NCI-H1694 treated with DMSO at 0.1 percent for 48 hours (cell line): ENCODE measurements at places on chromosomes 7 and 10.

- DNase-seq: no peak
Measured at GRCh38 chr7:77258014-77258413, 58.4 kb upstream of the FGL2 start.

GRCh38 chr10:64952042-64952441, 1430.8 kb downstream of the REEP3 start:
- DNase-seq: no peak

GRCh38 chr7:123624527-123625183, 23.0 kb downstream of the ASB15 start:
- DNase-seq: no peak

GRCh38 chr7:64990216-64990615, 620 bp downstream of the ZNF117 start:
- DNase-seq: no peak

DNA sequence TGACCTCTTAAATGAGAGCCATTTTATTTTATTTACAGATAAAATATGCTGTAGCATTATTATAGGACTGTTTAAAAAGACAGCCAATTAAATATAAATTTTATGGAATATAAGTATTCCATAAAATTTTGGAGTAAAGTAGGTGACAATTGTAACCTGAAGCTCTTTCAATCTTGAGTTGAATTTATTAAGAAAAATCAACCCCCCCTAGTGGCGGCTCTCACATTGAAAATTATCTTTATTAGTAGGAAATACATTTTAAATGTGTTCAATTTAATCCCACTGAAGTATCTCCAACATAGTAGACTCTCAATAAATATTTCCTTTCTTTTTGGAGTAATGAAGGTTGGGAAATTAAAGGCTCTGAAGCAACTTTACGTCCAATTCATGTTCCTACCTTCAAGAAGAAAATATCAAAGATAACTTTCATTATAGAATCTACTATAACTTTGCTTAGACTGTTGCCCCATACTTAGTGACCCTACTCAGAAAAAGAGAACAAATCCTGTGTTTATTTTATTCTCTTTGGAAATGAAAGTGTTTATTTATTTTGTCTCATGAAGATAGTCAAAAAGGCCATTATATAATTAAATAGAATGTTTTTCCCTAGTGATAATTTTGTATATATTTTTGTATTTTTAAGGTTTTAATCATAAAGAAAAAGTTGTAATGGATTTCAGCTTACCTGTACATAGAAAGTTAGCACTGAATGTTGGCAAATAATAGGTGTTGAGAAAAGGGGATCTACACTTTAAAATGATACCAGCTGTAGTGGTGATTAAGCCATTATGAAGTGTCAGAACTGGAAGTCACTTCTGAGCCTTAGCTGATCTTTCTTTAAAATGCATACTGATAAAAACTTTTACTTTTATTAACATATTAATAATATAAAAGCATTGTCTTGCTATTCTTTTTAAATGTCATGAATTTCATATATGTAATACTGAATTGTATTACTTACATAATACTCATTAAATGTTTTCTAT, 3.3 kb downstream of the AHR start:
- DNase-seq: peak; percentile 20

- DNase-seq: no peak
Measured at GRCh38 chr7:56007167-56007652, 42.8 kb downstream of the NIPSNAP2 start.

DNA sequence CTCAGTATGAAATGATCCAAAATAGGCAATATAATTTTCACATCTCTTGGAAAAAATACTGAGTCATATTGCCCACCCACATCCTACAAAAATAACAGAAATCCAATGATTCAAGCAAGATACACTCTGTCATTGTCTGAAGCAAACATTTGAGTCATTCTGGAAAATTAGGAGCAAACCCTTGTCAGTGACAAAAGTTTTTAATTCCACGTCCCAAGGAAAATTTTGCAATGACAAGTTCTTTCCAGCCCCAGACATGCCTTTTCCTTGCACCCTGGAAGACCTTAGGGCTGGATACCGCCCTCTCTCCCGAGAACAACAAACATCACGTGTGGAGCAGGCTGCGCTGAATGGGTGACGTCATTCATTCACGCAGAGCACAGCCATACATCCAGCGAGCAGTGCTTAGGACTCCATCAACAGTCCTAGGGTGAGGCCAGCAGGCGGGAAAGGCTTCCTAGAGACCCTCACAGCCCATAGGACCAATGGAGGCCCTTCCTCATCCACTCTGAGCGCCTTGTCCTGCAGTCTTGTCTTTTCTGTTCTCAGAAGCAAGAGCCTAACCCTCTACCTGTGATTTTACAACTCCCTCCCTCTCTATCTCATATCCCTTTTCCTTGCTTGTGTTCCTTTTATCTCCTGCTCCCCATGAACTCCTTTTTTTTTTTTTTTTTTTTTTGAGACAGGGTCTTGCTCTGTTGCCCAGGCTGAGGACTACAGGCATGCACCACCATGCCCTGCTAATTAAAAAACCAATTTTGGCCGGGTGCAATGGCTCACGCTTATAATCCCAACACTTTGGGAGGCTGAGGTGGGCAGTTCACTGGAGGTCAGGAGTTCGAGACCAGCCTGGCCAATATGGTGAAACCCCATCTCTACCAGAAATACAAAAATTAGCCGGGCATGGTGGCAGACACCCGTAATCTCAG, 23.5 kb upstream of the KDM7A start:
- no peak for DNase-seq

- DNase-seq: no peak
Measured at GRCh38 chr7:64359543-64359942, 45.8 kb downstream of the ZNF736 start.

GRCh38 chr7:75892634-75893272, 13.9 kb downstream of the RHBDD2 start:
- no peak for DNase-seq

- DNase-seq: no peak
Measured at GRCh38 chr7:44201813-44202212, 1.0 kb downstream of the YKT6 start.

- DNase-seq: no peak
Measured at GRCh38 chr10:34602478-34602877, 212.6 kb downstream of the PARD3 start.

DNA sequence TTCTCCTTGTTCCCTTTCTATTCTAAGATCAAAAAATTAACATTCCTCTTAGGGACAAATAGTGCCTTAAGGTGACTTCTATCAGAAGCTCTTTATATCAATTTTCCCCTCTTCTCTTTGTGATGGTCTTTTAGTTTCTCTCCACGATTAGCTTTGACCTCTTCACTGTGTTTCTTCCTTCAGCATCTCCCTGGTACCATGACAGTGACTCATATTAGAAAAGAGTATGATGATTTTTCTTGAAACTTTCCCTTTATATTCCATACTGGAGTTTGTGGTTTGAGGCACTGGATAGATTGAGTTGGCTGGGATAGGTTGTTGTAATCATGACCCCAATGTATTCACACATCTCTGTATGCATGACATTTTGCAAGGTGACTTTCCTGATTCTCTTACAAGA, 335.6 kb upstream of the GLI3 start:
- no peak for DNase-seq

DNA sequence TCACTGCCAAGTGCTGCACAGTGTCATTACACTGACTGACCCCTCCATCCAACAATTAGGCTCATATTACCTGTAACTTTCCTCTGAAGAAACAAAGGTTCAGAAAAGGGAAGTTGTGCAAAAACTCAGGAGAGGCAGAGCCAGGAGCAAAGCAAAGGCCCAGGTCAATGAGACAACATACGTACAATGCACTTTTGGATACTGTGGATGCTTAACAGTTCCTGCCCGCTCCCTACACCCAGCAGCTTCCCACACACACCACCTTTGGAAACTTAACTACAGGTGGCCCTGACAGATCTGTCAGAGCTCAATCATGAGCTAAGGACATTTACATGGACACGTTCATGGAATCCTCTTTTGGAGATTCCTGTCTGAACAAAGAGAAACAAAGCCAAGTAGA, 515.9 kb downstream of the GRID1 start:
- DNase-seq: no peak

- no peak for DNase-seq
Measured at GRCh38 chr10:104072786-104073185, 12.9 kb downstream of the COL17A1 start.

DNA sequence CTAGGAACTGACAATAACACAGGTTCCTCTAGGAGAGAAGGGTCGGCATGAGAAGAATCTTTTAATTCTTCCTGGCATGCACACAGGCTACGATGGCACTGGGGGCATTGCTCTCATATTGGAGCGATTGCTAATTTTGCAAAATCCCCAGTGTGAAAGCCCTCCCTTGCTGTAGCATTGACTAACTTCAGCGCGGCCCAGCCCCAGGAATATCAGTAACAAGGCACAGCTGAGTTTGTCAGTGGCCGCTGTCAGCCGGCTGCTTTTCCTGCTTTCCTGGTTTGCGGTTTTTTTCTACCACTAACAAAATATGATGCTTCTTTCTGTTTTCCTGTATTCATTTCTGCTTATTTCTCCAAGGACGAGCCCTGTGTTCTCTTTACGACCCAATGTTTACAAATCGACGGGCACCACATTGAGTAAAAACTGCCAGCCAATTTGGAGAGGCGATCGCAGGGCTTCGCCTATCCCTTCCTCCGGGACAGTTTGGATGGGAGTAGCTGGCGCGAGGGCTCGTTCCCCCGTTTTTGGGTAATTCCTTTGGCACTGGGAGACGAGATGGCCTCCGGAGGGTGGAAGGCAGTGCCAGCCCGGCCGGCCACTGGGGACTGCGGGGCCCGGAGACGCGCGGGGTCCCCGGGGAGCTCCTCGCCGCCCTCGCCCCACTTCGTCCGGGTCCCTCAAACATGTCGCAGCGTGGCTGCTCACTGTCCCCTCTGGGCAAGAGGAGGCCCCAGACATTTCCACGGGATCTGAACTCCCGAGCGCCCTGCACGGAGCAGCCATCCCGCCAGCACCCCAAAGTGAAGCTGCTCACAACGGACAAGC, 967 bp downstream of the ADARB2 start:
- no peak for DNase-seq

DNA sequence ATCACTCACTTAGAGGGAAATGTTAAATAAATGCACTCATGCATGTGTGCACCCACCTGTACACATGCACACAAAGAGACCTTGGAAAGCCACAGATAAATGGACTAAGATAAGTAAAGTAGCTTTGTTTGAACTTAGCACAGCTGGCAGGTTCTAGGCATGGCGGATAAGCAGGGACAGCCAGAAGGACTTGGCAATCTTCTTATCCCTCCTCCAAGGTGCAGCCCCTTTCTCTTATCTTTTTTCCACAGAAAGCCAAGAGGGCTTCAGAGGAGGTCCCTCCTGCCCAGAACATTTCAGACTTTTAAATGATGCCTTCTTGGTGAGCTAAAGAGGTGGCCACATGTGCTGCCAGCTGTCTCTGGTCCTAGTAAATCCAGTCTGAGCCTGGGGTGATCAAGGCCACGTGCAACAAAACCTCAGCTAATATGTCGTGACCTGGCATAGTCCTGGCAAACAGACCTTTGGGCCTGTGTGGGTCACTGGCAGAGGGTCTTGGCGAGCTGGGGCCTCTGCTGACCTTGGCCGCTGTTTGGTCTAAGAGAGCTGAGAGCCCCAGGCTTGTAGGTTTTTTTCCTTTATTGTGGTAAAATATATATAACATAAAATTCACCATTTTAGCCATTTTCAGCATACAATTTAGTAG, 43.2 kb upstream of the SLC35B4 start:
- no peak for DNase-seq

DNA sequence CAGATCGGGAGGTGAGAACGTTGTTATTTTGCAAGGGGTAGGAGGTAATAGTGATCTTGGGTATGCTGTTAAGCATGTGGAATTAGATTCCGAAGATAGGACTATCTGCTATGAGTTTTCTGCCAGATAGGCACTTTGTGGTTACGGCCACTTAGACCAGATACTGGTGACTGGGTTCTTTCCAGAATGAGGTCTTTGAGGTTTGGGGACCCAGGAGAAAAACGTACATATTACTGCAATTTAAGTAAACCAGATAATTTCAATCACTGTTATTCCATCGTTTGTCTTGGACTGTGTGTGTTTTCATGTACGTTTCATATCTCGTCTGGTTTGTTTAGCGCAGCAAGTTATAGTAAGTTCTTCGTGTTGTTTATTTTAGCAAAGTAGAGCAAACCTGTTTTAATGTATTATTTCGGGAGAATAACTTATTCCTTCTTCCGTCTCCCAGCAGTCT, 312 bp downstream of the ARL4A start:
- no peak for DNase-seq
